ENCODE measurements at places on chromosomes 7 and 10.

DNA sequence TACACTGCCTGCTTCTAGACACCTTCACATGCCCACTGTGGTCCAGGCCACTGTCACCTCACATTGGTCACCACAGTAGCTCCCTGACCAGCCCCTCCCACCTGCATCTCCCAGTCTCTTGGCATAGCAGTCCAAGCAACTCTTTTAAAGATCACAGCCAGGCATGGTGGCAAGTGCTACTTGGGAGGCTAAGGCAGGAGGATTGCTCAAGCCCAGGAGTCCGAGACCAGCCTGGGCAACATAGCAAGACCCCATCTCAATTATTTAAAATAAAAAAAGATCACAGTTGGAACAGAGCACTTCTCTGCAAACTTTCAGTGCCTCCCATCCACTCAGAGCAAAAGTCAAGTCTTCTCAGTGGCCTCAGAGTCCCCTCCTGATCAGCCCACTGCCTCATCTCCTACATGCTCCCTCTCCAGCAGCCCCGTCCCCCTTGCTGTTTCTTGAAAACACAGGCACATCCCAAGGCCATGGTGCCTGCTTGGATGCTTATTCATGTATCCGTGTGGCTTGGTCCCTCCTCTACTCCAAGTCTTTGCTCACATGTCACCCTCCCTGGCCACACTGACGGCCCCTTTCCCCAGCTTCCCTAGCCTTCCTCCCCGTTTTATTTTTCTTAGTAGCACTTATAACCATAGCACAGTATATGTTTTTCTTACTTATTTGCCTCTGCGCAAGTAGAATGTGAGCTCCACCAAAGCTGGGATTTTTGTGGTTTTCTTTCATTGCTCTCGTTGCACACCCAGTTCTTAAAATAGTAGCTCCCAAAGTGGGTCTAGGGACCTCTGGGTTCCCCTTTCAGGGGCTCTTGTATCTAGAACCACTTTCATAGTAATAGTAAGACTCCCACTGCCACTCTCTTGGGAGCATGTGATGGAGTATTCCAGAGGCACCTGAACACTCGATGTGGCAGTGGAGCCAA lies 19.5 kb downstream of the TSPAN15 start:
- no peak for DNase-seq

DNA sequence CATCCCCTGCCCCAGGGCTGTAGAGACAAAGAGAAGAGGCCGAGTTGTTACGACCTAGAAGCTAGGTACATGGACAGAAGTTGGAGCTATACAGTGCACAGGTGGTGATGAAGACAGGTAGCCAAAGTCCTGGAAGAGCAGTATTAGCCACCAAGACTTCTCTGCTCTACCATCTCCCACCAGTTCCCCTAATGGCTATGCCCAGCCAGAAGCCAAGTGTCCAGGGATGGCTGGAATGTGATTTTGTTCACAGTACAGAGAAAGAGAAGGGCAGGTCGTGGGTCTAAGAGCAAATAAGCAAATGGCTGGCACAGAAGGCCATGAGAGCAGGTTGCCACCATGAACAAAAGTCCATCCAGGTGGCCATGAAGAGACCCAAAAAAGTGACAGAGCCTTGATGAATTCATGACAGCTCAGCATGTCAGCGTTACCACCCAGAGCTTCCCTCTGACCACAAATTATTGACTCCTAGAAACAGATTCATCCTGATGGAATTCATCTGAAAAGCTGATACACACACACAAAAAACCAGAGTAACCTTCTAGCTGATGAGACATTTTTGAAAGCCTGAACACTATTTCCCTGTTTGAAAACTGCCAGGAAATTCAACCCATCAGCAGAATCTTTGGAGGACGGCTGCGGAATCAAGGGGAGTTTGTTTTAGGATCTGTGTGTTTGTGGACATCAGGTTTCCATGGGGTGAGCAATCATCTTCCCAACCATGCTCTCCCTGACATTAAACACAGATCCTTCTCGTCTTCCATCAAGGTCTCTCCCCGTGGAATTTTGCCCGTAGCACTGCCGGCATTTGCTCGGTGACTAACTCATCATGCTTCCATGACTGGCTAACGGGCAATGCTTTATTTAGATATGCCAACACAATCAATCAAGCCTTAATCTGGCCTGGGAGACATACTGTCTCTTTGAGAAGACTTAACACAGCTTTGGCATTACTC lies 906.7 kb upstream of the AUTS2 start:
- DNase-seq, result no peak

GRCh38 chr7:5574770-5575269 lies 151.2 kb upstream of the TNRC18 start:
- no peak for DNase-seq

DNA sequence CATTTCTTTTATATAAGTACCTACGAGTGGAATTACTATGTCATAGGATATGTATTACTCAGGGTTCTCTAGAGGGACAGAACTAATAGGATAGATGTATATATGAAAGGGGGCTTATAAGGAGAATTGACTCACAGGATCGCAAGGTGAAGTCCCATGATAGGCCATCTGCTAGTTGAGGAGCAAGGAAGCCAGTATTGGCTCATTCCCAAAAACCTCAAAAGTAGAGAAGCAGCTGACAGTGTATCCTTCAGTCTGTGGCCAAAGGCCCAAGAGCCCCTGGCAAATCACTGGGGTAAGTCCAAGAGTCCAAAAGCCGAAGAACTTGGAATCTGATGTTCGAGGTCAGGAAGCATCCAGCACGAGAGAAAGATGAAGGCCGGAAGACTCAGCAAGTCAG lies 59.8 kb downstream of the GALNT17 start:
- DNase-seq, result no peak

DNA sequence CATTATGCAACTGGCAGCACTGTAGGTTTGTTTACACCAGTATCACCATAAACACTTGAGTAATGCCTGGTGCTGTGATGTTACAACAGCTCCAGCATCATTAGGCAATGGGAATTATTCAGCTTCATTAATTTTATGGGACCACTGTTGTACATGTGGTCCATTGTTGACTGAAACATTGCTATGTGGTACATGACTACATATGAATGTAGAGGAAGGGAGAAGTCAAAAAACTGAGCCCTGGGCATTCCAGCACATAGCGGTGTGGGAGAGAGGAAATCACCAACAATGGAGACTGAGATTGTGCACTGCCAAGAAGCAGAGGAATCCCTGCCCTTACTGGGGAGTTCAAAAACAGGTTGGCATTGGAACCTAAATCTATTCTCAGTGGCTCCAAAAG lies 89.0 kb downstream of the TRIM24 start:
- DNase-seq, result no peak

GRCh38 chr7:159095979-159096411 lies 48.7 kb downstream of the VIPR2 start:
- DNase-seq, result no peak

- no peak for DNase-seq
These were observed 64.6 kb downstream of the ITGB1 start for GRCh38 chr10:32893434-32893833.
